NCI-H1092 treated with DMSO at 0.1 percent for 48 hours (cell line): ENCODE measurements at places on chromosomes 16 and 17.

DNA sequence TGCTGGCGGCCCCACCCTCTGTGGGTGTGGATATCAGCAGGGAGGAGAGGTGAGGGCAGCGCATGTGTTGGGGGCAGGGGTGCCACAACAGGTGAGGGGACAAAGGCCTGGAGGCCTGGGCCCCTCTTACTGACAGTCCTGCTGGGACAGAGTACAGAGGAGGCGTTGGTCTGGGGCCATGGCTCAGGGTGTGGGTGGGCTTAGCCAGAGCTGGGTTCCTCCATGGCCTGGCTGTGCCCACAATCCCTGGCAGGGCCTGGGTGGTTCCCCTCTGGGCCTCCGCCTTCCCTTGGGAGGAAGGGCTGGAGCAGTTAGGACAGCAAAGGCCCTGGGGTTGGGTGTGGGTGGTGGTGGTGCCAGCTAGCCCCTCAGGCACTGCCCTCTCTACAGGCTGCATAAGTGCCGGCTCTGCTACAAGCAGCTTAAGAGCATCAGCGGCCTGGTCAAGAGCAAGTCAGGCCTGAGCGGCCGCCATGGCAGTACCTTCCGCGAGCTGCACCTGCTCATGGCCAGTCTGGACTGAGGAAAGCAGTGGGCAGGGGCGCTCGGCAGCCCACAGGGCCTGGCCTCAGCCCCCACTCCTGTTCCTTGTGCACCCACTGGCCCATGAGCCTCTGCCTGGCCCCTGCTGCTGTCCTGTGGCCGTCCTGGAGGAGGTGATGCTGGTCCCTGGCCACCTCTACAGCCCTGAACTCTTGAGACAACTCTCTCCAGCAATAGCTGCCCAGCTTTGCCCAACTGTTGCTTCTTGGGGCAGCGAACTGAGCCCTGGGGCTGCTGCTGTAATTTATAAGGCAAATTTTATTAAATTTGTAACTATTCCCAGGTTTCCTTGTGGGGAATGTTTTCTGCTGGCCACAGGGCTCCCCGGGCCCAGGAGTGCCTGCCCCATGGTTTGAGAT lies 21.1 kb downstream of the KATNB1 start:
- DNase-seq = no peak

DNA sequence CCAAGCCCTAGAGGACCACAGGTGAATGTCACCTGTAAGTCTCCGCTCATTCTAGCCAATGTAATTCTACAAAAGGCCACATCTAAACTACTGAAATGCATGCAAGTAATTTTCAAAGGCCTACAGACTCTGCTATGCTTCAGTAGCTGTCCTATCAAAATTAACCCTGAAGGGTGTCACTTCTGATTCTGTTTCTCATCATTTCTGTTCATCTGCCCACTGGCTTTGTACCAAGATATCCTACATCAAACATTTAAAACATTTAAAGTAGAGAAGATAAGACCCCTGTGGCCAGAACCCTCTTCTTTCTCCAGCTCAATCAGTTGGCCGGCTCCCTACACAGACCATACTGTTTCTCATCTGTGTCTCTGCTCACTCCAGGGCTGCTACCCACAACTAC lies 21.5 kb downstream of the PHF12 start:
- no peak for DNase-seq

DNA sequence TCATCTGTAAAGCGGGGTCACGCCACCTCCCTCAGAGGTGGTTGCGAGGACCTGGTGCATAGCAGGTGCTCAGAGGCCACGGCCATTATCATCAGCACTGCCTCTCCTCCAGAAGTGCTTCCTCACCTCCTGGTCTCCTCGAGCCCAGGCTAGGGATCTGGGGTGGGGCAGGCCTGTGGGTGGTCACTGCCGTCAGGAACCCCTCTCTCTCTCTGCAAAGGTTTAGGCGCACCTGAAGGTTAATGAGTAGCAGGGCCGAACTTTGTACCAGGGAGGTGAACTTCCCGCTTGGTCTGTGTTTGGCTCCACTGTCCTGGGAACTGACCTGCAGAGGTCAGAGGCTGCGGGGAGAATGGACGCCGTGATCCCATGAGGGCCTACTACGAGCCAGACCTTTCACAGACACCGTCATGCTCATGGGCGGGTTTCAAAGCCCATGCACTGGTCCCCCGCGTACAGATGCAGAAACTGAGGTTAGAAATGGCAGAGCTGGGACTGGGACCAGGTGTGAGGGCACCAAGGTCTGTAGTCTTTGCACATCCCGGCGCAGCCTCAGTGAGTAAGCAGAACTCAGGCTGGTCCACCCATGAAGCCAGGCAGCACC lies 13.8 kb downstream of the JUP start:
- no peak for DNase-seq

DNA sequence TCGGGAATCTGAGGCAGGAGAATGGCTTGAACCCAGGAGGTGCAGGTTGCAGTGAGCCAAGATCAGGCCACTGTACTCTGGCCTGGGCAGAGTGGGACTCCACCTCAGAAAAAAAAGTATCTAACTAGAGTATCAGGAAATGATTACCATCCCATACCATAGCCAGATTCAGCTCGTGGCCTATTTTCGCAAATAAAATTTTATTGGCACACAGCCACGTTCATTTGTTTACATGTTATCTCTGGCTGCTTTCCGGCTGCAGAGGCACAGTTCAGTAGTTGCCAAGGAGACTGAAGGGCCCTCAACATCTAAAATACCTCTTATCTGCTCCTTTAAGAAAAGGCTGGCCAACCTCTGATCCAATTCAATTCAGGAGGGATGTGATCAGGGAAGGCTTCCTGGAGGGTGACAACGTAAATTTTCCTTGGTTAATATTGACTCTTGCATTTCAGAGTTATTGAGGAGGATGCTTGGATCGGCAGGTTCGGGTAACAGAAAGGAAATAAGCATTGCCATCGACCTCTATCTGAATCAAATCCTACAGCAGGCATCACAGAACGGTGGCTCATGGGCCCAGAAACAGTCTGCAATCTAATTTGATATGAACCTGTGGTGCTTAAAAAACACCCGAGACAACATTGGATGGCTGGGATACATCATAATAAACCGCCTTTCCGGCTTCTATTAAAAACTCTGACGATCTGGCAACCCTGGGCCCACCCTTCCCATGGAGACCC lies 73.8 kb downstream of the XYLT1 start:
- DNase-seq = peak; percentile 96

GRCh38 chr16:57629516-57630406 lies 1.3 kb downstream of the ADGRG1 start:
- DNase-seq = no peak

GRCh38 chr17:57107498-57108101 lies 22.6 kb downstream of the AKAP1 start:
- DNase-seq = no peak

DNA sequence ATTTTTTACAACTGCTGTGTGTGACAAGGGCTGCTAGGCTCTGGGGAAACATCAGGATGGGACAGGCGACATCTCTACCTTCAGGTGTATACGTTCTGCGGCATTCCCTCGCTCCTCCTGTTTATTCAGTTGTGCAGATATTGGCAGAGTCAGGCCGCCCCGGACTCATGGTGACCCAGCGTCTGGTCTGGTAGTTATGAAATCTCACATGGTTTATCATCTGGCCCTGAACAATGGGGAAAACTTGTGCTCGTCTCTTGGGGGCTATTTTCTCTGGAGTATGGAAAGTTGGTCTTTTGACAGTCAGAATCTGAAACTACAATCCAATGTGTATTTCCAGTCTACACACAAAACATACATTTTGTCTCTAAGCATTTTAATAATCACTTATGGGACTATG lies 3.3 kb downstream of the MARCHF10 start:
- DNase-seq = no peak
